Hepatocyte (in vitro differentiated cells): ENCODE measurements at places on chromosomes 3 and 15.

- no peak for DNase-seq
Measured at GRCh38 chr3:27147215-27147614, 222.0 kb downstream of the NEK10 start.

- DNase-seq = no peak
Measured at GRCh38 chr3:183871541-183871940, 13.1 kb downstream of the PARL start.

DNA sequence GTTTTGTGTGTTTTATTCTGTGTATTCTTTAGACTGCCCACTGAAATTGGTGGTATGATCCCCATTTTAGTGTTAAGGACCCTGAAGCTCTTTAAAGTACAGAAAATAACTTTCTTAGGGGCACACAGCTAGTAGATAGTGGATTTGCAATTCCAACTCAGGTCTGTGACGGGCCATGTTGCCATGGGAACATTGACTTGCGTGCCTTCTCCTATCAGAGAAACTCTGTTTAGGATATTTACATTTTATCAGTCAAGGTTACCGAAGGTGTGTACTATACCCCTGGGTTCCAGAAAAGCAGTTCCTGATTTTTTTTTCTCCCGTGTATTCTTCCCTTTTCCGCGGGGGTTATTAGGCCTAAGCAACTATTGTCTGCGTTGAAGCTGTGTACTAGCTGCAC lies 19.4 kb downstream of the MYZAP start:
- peak; percentile 81 for DNase-seq

- no peak for DNase-seq
Measured at GRCh38 chr3:112649478-112649735, 8.5 kb upstream of the CCDC80 start.

- peak; percentile 61 for DNase-seq
Measured at GRCh38 chr3:128878556-128879124, 780 bp upstream of the ACAD9 start.

GRCh38 chr3:136979684-136980083 lies 21.9 kb downstream of the IL20RB start:
- no peak for DNase-seq

DNA sequence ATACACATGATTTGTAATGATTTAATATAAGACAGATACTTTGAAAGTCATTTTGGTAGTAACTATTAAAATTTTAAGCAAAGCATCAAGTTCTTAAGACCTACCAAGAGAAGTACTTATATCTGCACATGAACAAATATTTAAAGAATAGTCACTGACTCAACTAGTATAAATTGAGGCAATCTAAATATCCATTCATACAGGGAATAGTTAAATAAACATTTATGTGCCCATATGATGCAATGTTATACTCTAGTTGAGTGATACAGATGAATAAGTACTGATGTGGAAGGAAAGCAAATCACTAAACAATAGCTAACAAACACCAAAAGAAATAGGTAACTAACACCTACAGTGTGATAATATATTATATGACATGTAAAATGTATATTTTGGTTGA lies 527.7 kb downstream of the EPHA3 start:
- no peak for DNase-seq

DNA sequence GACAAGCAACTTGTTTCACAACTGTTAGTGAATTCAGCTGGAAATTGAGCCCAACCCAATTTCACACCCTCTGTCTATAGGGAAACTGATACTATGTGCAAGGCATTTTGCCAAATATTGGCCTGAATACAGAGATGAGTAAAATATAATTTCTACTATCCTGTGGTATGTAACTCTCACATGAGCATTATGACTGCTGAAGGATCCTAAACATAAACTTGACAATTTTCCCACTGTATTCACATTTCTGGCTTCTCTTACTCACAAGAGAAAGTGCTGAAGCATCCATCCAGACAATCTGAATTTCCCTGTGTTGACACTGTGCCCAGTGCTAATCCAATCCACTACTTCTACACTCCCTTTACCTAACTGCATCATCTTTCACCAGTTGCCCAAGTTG lies 28.4 kb downstream of the SERPINI2 start:
- no peak for DNase-seq

GRCh38 chr15:37339437-37339836 lies 239.1 kb upstream of the MEIS2 start:
- DNase-seq = no peak

GRCh38 chr15:98937413-98938104 lies 70.0 kb downstream of the PGPEP1L start:
- DNase-seq = no peak

- DNase-seq = no peak
Measured at GRCh38 chr15:66390678-66391077, 4.0 kb downstream of the MAP2K1 start.

- DNase-seq = no peak
Measured at GRCh38 chr15:100895721-100896120, 16.1 kb downstream of the ALDH1A3 start.

- peak; percentile 35 for DNase-seq
Measured at GRCh38 chr3:13110678-13111116, 37.5 kb upstream of the IQSEC1 start.

DNA sequence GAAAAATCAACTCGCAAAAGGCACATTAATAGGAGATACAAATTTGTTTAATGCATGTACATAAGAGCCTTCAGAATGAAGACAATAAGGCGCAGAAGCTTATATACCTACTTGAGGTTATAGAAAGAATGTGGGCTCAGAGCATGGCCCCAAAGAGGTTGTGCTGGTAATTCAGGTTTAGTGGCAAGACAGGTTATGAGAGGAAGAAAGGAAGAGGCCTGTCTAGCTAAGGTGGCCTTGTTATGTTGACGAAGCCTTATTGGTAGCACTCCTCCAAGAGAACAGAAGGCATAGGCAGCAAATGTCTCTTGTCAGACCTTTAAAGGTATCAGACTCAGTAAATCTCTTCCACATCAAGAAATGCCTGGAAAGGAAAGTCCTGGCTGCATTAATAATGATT lies 290.8 kb downstream of the MCTP2 start:
- DNase-seq = no peak

DNA sequence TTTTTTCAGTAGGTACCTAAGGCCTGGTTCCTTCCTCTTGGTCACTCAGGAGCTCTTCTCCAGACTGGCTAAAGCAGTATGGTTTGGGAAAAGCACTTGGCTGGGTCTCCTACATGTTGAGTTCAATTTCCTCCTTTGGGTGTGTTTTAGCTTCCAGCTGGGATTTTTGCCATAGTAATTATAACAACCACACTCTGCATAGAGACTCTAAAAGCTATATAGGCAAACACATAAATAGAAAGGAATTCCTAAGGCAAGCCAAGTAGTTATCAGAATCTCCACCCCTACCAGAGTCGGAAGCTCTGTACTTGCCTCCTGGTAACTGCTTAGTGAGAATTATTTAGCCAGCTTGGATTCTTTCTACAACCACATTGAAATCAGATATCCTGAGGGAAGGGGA lies 48.6 kb downstream of the FOXL2 start:
- DNase-seq = no peak

GRCh38 chr3:127566833-127567232 lies 23.7 kb downstream of the TPRA1 start:
- DNase-seq = no peak
